ENCODE measurements at places on chromosomes 16 and 17.

DNA sequence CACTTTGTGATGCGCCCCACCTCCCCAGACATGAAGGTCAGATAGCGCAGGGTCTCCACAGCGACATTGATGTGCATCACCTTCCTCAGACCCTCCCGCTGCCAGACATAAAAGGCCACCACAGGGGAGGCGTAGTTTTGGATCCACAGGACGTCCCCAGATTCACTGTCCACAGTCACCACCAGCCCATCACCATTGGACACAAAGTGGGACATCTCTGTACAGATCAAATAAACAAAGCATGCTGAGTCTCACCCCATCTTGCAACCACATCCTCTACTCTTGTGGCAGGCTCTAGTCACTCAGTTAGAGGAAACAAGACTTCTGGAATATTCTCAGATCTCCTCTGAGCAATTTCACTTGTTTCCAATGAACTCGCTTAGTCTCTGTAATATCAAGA, 46.3 kb upstream of the ICAM2 start:
- no peak for DNase-seq

- no peak for DNase-seq
These were observed 706 bp downstream of the TEN1 start for GRCh38 chr17:75979705-75980187.

DNA sequence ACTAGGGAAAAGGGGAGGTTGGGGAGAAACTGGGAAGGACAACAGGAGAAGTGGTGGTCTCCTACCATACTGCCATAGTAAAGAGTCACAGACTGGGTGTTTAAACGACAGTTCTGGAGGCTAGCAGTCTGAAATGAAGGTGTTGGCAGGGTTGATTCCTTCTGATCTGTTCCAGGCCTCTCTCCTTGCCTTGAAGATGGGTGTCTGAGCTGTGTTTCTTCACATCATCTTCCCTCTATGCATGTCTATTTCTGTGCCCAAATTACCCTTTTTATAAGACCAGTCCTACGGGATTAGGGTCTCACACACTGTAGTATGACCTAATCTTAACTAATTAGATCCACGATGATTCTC, 79.8 kb upstream of the TMEM97 start:
- DNase-seq, result no peak

GRCh38 chr17:35912339-35912912, 18.1 kb downstream of the RDM1 start:
- no peak for DNase-seq

DNA sequence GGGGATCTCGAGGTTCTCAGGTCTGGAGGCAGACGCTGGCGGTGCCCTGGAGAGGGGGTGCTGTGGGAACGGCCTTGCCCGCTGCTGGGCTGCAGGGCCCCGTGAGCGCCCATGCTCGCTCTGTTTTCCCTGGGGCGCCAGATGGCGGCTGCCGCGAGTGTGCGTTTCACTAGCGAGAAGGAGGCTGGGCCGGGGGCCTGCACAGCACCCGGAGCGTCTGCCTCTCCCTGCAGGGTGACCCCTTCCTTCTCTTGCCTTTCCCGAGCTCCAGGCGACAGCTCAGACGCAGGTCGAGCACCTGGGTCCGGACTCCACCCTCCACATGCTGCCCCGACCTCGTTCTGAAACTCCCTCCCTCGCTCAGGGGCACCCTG, 2.7 kb downstream of the TELO2 start:
- DNase-seq, result no peak

- DNase-seq, result no peak
These were observed 27.7 kb upstream of the CHMP6 start for GRCh38 chr17:80963812-80964543.

- DNase-seq, result no peak
These were observed 119.8 kb upstream of the CDH13 start for GRCh38 chr16:82506692-82507670.

GRCh38 chr17:42138749-42139492, 15.9 kb downstream of the RAB5C start:
- no peak for DNase-seq

DNA sequence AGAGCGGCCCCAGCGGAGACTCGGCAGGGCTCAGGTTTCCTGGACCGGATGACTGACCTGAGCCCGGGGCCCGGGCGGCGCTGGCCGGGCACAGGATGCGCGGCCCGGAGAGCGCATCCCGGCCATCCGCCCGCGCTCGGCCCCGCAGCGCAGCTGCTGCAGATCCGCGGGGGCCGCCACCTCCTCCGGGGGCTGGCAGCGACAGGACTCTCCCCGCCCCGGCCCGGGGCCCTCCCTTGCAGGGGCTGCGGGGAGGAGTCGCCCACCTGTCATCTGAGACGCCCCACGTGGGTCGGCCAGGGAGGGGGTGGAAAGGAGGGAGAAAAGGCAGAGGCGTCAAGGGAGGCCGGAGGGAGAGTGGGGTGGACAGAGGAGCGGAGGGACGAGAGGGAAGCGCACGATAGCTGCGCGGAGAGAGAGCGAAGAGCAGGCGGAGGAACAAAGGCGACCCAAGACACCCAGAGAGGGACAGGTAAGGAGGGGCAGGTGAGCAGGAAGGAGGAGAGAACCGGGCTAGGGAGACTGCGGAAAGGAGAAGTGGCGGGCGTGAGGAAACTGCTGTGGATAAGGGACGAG, 471 bp upstream of the PRKAR1A start:
- peak; percentile 49 for DNase-seq

DNA sequence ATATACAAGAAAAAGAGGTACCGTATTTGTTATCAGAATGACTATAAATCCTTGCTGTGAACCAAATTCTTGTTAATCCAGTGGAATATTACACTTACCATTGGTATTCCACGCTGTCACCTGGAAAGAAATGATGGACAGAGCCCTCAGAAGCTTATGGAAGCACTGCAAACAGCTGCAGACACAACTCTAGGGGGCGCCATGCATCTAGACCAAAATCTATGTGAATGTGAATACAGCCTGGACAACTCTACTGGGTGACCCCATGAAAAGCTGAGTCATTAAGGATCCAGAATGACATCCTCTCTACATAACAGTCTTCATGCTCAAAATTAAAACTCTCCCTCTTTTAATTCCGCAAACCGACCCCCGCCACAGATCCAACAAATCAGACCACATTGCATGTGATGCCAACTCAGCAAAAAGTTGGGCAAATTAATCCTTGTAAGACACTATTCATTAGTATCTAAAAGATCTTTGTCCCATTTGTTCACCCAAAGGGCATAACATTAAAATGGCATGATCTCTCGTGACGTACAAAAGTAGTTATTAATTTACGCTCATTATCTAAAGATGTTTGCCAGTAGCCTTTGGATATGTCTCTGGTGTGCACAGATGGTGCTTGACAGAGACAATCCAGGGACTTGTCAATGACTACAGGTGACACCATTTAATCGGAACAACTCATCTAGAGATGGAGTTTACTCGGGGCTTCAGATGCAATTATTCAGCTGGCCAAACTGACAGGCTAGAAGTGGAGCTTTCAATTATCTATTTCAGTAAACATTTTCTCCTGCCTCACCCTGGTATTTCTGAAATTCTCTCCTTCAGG, 552.7 kb upstream of the PSMD7 start:
- no peak for DNase-seq

- DNase-seq, result peak; percentile 39
These were observed 10.0 kb upstream of the NOS2 start for GRCh38 chr17:27810211-27810901.

- no peak for DNase-seq
These were observed 503.4 kb upstream of the CDH8 start for GRCh38 chr16:62539657-62540056.

DNA sequence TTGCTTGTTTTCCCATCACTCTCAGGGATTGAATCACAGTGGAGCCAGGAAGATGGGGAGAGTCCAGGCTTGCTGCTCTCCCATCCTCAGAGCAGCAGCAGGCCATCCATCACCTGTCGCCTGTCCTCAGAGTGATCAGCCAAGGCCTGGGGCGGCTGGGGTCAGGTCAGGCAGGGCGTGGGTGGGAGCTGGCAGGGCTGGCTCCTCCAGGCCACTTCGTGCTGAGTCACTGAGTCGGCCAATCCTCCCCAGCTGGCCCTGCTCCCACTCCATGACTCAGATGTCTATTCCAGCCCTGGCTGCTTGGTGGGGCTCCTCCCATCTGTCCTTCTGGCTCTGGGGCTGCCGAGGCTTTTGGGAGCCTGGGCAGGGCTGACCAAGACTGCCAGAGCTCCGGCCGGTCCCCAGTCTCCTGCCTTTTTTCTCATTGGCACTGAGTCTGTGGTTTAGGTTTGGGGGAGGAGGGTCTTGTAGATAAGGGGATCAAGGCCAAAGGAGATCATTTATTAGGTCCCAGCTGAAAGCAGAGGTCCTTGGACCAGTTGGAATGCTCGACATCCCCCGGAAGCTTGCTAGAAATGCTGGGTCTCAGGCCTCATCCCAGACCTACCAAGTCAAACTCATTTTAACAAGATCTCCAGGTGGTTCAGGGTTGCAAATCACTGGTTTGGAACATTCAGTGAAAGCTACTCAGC, 72.7 kb downstream of the ABCC1 start:
- no peak for DNase-seq

DNA sequence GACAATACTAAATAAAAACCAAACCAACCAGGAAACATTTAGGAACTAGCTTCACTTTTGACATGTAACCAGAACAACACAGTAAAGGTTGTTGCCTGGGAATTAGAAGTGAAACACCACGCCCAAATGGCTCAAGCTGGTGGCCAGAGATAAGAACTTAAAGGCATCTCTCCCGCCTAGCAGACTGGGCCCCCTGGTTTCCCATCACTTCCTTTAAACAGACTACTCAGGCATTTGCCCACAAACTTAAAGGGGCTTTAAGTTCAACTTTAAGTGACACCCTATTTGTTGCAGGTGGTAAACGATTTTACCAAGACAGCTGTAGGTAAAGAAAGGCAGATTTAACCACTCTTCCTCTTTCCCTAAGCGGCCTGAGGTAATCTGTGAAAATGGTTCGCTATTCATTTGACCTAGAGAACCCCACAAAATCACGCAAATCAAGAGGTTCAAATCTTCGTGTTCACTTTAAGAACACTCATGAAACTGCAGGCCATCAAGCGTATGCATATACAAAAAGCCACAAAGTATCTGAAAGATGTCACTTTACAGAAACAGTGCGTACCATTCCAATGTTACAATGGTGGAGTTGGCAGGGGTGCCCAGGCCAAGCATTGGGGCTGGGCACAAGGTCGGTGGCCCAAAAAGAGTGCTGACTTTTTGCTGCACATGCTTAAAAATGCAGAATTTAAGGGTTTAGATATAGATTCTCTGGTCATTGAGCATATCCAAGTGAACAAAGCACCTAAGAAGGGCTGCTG, 40.8 kb upstream of the BPTF start:
- no peak for DNase-seq

DNA sequence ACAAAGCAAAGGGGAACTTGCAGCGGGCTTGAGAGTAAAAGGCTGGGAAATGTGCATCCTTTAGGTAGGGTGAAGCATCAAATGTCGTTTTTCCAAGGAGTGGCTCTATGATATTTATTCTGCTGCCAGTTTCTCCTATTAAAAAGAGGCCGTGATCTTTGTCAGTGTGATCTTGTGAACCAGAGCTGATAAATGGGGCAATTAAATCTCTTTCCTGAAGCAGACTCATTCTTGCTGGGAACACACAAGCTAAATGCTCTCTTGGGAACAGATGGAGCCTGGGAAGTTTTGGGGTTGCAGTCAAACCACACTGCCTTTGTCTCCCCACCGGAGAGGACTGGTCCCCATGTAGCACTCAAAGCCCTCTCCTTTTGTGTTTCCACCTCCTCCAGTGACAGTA, 408.9 kb downstream of the GRIN2A start:
- DNase-seq, result no peak

GRCh38 chr17:77396610-77397009, 255.8 kb downstream of the SEC14L1 start:
- no peak for DNase-seq

DNA sequence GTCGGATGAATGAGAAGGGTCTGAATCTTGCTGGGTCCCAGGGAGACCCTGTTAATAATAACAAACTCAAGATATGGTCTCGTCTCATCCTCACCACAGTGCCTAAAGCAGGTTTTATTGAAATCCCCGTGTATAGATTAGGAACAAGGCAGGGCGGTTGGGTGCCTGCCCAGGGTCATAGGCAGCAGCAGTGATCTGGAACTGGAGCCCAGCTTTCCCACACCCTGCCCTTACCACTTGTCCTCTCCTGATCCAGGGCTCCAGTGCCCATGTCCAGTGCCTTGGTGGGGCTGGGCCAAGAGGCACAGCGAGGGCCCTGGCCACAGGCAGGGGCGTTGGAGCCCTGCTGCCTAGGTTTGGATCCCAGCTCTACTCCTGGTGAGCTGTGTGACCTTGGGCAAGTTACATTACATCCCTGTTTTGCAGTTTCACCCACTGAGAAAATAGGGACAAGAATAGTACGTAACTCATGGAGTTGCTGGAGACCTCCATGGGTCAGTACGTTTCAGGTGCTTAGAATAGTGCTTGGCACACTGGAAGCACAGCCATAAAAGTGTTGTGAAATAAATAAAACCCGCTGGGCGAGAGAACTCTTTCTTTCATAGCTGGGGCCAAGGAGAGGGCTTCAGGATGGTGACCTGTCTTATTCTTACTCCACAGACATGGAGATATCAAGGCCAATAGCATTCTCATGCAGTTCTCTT, 13.9 kb downstream of the SOCS3 start:
- no peak for DNase-seq

DNA sequence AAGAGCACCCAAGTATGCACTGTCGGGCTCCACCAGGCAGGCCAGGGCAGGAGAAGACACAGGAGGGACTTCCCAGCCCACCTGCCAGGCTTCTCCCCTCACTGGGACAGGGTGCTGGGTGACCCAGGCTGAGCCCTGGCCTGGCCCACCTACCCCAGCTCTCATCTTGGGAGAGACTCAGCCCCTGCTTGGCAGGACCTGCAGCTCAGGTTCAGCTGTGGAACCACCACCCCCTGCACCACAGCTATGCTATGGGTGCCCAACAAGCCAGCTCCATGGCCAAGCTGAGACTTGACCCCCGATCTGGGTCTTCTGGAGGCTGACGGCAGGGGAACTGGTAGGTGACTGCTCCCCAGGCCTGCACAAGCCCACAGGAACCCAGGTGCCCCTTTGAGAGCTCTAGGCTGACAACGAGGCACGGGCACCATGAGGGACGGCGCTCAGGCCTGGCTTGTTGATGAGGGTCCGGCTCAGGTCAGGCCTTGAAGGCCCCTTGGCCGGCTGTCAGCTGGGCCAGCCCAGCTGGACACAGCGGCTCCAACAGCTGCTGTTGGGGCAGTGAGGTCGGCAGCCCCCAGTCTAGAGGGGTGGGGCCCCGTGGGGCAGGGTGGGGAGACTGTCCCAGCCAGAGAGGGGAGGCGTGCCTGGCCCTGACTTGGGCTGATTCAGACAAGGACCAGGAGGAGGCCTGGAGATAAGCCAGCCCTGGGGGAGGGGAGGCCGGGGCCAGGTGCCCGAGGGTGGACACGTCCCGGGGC, 4.6 kb downstream of the RPUSD1 start:
- no peak for DNase-seq

GRCh38 chr17:35521150-35521549, 16.3 kb downstream of the SLFN12L start:
- no peak for DNase-seq

GRCh38 chr17:38660097-38661025, 14.4 kb downstream of the EPOP start:
- DNase-seq, result no peak

Measured in GM12891 (cell line).